Activated CD4-positive, alpha-beta T cell treated with anti-CD3 and anti-CD28 coated beads for 4 hours (primary cell): ENCODE measurements at places on chromosomes 2 and 18.
A peak's percentile ranks its signal among the peaks of the same experiment; 100 is the strongest.

- DNase-seq: no peak
These were observed 894 bp upstream of the GCC2 start for GRCh38 chr2:108447947-108448677.

DNA sequence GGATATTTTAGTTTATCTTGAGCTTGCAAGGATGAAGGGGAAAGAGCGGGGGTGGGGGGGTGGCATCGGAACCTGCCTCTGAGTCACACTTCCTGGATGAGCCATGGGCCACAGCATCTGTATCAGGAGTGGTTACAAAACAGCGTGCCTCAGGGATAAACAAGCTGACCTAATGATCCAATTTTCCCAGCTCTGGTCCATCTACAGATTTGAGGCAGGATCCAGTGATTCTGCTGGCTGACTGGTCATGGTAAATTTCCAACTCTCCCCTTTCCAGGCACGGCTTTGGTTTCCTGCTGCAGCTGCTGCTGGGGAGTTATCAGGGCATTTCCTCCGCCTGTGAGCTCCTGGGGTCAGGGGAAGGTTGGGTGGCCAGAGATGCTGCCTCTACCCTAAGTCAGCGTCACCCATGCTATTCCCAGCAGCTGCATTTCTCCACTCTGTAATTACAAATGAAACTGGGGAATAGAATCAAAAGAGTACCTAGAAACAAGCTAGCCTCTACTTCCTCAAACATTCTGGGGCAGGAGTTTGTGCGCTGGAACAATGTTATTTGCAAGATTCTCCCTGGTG lies 4.7 kb upstream of the HPCAL1 start:
- peak; percentile 69 for DNase-seq

DNA sequence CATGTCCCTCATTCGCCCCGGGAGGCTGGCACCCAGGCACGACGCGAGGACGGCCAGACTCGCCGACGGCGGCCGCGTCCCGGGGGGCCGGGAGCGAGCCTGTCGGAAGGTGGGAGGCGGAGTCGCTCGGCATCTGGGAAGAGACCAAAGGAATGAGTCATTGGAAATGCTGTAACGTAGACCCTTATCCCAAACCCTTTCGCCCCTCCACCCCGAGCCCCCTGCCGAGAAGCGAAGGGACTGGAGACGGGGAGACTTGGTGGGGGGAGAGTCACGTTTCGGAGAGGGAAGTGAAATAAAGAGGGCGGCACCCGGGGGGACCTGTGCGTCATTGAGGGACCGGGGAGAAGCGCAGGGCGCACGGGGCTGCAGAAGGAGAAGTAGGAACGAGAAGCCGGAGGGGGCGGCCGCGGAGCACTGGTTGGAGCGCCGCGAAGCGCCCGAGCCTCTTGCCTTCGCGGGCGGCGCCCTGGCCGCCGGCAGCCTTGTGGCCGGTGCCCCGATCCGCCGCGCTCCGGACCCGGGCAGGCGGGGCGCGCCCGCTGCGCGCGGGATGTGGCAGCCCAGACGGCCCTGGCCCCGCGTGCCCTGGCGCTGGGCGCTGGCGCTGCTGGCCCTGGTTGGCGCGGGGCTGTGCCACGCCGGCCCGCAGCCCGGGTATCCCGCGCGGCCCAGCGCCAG lies at the start of gene EMILIN2:
Gene EMILIN2 (plus strand): TSS at position 371 of the 681 bp plus-strand sequence. CDS start 183 bp downstream, at position 554.
- DNase-seq: peak; percentile 30

DNA sequence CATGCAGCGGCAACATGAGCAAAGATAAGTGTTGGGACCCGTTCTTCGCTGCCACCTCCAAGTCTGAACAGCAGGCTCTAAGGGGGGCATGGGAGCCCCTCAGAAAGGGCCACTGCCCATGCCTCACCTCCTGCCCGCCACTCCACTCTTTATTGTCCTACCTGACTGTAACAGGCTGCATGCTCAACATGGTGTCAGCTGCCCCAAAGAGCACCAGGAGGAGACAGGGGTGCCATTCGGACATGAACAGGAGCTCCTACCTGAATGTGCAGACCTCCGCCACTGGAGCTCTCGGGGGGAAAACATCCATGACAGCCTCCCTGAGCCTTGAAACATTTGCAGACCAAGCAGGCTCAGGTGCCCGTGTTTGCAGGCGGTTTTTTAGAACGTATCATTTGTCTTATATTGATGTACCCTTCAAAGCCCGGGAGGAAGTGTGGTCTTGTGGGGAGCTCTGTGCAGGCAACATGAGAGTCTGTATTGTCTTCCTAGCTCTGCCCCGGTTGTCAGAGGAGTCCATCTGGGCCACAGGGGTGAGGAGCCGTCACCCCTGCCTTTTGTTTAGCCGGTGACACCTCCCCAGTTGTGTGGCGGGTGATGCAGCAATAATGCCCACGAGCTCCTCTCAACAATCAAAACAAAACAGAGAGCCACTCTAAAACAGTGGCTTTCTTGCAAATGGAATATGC lies 35.1 kb upstream of the CD8A start:
- DNase-seq: no peak

DNA sequence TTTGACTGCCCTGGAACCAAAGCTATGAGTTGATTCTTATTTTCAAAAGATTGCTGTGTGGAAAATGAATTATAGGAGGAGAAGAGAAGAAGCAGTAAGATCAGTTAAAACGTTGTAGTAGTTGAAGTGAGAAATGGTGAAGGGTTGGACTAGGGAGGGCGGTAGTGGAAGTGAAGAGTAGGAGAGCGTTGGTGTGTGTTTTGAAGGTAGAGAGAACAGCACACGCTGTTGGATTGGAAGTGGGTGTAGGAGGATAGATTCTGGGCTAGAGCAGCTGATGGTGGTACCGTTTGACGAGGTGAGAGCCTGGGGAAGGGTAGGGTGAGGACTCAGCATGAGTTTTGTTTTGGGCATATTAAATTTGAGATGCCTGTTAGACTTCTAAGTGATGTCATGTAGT lies 18.4 kb downstream of the RIOK3 start:
- DNase-seq: no peak

- no peak for DNase-seq
These were observed 227.8 kb upstream of the RBBP8 start for GRCh38 chr18:22705328-22705727.

GRCh38 chr2:189142893-189143759 lies 36.4 kb downstream of the COL5A2 start:
- peak; percentile 14 for DNase-seq

GRCh38 chr2:1817256-1818051 lies 73.1 kb upstream of the PXDN start:
- DNase-seq: peak; percentile 29

DNA sequence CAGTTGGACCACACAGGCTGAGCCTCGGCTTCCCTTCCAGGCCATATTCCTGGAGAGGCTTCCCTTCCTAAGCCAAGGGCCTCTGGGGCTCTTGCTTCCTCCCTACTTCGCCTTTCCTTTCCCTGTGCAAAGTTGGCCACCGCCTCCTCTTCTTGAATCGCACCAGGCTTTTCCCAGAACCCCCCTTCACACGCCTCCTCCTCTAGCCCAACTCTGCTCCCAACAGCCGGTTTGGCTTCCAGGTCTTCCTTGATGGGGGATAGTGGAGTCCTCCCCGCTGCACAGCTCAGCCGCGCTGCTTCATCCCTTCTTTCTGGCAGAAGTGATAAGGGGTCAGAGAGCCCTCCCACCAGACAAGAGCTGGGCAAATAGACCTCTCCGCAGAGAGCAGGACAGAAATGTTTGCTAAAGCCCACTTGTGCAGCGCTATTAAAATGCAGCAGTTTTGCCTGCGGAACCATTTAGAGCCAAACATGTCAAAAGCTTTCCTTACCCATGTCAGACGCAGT lies 56.4 kb downstream of the SNORC start:
- DNase-seq: no peak

- peak; percentile 35 for DNase-seq
These were observed 26.9 kb upstream of the DTNB start for GRCh38 chr2:25700221-25700660.

DNA sequence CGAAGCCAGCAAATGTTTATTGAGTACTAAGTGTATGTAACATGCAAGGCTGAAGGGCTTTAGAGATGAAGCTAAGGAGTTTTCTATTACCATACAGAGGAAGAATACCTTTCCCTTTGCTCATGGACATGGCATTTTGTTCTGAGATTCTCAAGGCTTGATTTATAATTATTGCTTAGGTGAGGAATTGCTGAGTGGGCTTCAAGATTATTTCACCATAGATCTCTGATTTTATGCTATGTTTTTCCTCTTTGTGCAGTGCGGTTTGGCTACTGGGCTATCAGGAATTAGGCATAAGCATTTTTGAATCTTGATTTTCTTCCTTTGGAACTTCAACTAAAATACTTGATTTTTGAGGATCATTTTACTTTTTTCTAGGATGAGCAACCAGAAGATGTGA lies 42.5 kb downstream of the VRK2 start:
- no peak for DNase-seq

DNA sequence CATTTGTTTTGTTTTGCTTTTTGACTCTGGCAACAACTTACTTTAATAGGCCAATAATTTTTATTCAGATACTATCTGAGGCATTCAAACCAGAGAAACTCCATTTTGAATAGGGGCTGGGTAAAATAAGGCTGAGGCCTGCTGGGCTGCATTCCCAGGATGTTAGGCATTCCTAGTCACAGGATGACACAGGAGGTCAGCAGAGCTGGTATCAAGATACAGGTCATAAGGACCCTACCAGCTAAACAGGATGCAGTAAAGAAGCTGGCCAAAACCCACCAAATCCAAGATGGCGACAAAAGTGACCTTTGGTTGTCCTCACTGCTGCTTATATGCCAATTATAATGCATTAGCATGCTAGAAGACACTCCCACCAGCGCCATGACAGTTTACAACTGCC lies 102.2 kb upstream of the XPO1 start:
- DNase-seq: no peak

- DNase-seq: no peak
These were observed 147.4 kb upstream of the GPC1 start for GRCh38 chr2:240288087-240288521.

DNA sequence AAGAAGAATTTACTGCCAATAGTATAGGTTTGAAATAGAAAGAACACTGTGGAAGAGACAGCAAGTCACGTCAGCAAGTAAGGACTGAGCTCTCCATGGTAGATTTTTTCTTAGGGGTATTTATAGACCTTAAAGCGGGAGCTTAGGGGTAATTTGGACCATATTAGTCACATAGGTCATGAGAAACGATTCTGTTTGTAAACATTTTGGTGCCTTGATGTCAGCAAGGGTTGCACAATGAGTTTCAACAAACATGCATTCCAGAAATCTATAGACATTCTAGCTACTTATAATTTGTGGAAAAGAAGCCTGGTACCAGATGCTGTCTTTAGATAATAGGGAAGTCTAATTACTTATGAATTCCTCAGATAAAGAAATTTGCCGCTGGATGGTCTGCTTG lies 624.7 kb downstream of the TDRD15 start:
- DNase-seq: no peak

- no peak for DNase-seq
These were observed 31.2 kb upstream of the CDKL4 start for GRCh38 chr2:39275016-39275415.

DNA sequence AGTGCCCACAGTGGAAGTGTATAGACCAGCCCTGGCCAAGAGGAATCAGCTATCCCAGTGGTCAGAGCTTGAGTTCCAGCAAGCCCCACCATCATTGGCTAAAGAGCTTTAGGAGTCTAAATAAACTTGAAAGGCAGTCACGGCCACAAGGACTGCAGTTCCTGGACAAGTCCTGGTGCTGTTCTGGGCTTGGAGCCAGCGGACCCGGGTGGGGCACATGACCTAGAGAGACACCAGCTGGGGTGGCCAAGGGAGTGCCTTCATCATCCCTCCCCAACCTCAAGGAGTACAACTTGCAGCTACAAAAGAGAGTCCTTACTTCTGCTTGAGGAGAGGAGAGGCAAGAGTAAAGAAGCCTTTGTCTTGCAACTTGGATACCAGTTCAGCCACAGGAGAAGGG lies 439.8 kb upstream of the TMEFF2 start:
- DNase-seq: no peak

- no peak for DNase-seq
These were observed 129.9 kb downstream of the SOCS6 start for GRCh38 chr18:70418546-70419311.

DNA sequence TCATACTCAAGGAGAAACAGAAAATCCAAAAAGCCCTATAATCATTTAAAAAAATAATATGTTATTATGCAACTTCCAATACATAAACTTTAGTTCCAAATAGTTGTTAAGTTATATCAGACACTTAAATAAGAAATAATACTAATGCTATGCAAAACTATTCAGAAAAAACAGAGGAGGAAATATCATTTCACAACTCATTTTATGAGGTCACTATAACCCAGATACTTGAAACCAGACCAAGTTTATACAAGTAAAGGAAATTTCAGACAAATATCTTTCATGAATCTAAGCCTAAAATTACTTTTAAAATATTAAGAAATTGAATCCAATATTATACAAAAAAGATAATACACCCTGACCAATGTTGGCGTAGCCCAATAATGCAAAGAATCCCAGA lies 260.8 kb downstream of the CD226 start:
- no peak for DNase-seq

- no peak for DNase-seq
These were observed 163.5 kb downstream of the ZEB2 start for GRCh38 chr2:144356402-144356801.

DNA sequence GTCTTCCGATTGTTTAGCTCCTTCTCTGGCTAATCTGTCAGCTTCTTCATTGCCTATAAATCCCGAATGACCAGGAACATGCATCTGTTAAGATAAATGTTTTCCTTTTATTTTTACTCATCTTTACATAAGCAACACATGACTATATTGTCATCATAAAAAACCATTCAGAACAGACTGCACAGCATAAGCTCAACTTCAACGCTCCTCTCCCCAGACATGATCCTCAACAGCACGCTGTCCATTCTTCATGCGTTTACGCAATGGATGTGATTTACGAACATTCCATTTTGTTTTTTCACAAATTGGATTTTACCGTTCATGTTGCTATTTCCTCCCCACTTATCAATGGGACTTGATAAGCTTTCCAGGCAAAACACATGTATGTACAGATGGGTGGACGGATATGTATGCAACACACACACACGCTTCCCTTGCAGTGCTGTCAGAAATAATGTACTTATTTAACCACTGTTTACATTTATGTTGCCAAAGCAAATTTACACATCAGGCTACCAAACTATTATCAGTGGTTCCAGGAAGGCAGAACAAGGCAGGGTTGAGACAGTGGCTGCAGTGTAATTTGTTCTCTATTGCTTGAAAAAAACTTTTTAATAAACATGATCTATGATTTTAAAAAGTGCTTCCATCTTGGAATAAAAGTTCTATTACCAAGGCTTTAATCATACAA lies 12.2 kb downstream of the RNASEH1 start:
- DNase-seq: no peak

- DNase-seq: no peak
These were observed 78.7 kb downstream of the IRS1 start for GRCh38 chr2:226720948-226721347.
